ENCODE measurements at places on chromosomes 7 and 10. TPM values are rescaled to one million over a fixed set of nuclear protein-coding genes. Genes with fewer than 3 reads are reported as not detected.
A peak's percentile ranks its signal among the peaks of the same experiment; 100 is the strongest.

- no peak for DNase-seq
These were observed 9.4 kb upstream of the CACUL1 start for GRCh38 chr10:118764195-118764594.

DNA sequence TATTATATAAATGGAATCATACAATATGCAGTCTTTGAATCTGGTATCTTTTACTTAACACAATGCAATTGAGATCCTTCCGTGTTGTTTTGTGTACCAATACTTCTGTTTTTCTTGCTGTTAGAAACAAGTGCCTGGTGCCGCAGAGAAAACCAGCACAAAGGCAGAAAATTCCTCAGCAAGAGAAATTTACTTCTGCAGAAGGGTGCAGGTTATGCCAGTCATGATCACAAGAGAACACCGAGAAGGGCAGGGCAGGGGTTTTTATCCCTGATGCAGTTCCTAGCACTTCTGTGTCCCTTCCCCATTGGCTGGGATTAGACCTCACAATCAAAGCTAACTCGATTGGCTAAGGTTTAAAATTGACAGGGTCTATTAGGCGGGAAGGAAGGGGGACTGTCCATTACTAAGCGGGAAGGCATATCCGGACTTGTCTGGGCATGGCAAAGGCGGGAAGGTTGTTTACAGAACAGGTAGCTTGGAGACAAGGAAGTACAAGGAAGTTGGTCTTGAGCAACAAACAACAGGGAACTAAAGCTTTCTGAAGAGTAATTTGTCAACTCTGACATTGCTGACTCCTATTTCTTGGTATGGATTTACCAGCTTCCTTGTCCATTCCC lies 2.4 kb upstream of the ZNF33B start:
- DNase-seq, result peak; percentile 76

Gene ZPBP
- not detected for total RNA-seq

DNA sequence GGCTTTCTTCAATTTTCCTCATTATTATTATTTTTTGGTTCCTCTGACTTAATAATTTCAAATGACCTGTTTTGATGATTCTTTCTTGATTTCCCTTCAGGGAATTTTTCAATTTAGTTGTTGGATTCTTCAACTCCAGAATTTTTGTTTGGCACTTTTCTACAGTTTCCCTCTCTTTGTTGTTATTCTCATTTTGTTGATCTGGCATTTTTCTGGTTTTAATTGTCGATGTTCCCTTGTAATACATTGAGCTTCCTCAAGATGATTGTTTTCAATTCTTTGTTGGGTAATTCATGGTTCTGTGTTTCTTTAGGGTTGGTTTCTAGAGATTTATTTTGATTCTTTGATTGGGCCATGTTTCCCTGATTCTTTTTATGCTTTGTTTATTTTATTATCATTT lies 67.8 kb upstream of the DNAJC1 start:
- no peak for DNase-seq

GRCh38 chr7:73941836-73942551 lies 81.0 kb downstream of the TMEM270 start:
- no peak for DNase-seq

DNA sequence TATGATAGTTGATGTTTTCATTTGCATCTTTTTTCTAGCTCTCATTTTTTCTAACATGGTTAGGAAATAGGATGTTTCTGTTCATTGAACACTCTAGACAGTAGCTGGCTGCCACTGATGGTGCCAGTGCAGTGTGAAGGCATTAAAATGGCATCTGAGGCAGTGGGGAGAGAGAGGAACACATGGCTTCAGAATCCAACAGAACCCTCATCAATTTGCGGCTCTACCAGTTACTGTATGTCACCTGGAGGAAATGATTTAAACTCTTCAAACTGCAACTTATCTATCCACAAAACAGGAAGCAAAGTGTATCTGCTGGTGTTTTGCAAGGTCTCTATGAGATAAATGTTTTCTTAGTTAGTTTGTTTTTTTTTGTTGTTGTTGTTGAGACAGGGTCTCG lies 305.2 kb upstream of the PRKCQ start:
- no peak for DNase-seq

Gene INA
- 2.3 TPM for total RNA-seq

DNA sequence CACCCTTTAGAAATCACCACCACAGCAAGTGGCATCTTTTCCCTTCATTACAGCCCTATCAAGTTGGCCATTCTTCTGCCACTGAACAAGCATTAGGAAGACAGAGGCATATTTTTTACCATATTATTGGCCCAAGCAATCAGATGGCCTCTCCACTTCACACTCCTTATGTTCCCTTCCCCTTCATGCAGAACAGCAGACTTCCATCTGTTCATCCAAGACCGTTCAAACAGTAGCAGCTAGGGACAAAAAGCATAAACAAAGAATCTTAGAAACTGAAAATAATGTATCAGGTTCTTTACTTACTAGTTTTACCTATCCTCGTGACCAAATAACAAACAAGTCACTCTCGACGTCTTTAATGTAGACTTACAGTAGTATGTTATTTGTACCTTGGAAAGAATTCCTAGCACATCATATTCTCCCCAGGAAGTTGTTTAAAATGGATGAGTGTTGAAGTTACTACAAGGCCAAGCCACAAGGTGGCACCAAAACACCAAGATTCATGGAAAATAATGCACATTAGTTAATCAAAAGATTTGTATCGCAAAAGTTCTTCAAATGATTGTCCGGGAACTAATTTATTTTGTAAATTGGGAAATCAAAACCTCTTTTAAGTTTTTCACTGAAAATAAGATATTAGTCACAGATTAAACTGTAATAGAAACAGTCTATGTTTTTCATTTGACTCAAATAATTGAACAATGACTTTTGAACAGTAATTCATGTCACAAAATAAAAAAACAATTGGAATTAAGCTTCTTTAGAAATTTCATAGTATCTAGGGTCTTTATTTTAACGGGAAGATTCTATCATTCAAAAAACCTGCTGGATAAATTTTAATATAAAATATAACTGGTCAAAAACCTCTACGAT lies 112.1 kb downstream of the VPS41 start:
- DNase-seq, result peak; percentile 70

Gene GALNT17
- 27.4 TPM for total RNA-seq

DNA sequence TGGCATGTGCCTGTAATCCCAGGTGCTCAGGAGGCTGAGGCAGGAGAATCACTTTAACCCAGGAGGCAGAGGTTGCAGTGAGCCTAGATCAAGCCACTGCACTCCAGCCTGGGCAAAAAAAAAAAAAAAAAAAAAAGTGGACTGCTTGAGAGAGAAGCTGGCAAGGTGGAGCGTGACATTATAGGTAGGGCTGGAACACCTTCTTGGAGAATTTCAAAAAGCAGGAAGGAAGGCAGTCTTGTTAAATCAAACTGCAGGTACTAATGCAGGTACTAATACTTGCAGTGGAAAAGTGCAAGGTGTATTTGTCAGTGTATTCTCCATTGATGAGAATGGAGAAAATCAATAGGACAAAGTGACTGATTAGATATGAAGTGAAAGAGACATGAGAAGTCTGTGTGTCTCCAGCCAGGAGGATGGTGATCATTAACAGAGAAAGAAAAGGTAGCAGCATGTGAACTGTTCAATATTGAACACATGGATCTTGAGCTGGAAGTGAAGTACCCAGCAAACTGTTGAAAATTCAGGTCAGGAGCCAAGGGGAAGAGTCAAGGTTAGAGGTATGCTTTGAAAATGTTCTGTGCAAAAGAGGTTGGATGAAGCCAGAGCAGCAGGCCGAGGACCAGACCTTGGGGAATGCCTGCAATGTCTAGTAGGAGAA lies 12.6 kb upstream of the SLC16A12 start:
- DNase-seq, result peak; percentile 60

DNA sequence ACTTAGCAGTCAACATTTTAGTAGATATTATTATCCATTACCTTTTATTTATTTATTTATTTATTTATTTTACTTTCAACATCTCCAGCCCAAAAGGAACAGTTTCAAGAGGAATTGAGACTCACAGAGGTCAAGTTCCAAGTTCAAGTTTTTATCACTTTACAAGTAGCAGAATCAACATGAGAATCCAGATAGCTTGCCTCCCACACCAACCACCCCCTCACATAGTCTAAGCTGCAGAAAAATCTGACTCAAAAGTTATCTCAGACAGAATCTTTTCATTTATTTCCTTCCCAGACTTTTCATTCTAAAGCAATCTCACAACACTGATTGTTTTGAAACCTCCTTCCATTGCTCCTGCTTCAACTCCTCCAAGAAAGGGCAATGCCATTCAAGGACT lies 129.6 kb downstream of the GRM3 start:
- no peak for DNase-seq

Gene PLXDC2
- 13.5 TPM for total RNA-seq

GRCh38 chr7:46202379-46202778 lies 281.3 kb upstream of the IGFBP3 start:
- DNase-seq, result no peak

DNA sequence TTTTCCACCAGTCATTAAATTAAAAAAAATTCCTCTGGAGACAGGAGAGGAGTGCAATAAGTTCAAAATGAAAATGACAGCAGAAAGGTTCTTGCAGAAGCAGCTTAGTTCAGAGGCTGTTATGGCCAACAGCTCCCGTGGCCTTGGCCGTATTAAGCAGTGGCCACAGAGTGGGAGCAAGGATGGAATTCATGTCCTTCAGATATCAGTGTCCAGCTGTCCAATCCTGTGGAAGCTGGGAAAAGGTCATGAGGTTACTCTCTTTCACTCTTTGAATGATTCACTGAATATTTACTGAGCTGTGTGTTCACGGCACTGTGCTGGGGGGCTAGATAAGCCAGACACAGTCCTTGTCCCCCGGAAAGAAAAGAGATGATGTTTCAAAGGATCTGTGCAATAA lies 231.8 kb downstream of the BMPER start:
- no peak for DNase-seq

Gene LRRD1
- total RNA-seq, result not detected

- DNase-seq, result no peak
These were observed 270.6 kb upstream of the PHF14 start for GRCh38 chr7:10703059-10703458.

Gene SH2D4B
- 0.33 TPM for total RNA-seq

GRCh38 chr7:126398851-126399529 lies 853.8 kb downstream of the GRM8 start:
- DNase-seq, result no peak

DNA sequence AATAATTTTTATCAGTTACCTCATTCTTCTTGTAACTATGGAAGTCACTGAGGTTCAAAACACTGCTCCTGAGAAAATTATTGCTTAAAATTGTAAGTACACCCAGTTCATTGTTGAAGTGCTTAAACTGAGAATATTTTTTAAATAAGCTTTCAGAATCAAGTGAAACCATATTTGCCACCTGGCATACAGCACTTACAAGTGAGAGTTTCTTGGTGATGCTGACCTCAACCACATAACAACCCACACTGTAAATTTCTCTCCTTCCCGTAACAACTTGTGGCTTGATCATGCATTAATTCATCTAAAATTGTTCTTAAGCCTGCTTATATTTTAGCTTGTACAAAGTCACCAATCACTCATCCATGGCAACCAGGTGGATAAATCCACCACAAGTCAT lies 34.0 kb downstream of the IMMP2L start:
- DNase-seq, result no peak

DNA sequence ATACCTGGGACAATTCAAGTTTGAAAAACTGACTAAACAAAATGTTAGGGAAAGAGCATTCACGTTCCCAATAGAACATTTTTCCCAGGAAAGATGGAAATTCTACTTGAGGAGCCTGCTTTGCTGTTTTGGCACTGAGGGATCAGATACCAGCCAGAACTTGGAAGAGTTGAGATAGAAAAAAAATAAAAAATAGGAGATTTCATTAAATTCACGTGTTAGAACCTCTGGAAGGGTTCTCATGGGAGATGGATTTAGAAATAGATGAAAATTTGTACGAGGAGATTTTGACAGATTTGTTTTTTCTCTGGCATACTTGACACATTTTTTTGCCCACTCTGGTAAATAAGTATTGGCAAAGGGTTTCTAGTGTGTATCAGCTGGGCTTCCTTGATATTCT lies 63.7 kb downstream of the CELF2 start:
- DNase-seq, result no peak

DNA sequence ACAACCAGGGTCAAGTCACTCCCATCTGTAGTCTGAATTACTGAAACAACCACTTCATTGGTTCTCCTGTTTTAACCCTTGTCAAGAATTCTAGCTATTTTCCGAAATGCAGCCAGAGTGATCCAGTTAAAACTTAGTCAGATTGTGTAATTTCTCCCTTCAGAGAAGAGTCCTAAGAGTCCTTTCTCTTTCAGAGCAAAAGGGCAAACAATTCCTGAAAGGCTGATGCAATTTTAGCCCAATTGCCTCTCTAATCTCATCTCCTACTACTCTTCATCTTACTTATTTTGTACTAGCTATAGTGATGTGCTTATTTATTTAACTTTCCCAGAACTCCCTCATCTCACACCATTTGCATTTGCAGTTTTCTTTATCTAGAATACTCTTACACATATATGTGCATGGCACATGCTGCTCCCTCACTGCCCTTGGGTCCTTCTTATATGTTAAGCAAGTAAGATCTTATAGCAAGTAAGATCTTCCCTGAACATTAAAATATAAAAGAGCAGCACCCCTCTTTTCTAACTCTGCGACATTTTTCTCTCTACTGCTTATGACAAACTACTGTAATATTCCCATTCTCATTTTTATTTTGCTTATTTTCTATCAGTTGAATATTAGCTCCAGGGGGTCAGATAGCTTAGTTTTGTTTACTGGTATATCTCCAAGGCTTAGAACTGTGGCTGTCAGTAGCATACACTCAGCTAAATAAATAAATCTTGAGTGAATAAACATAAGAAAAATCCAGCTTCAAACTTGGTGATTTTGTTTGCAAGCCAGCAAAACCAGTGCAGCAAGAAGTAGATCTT lies 44.6 kb downstream of the HGF start:
- DNase-seq, result no peak

DNA sequence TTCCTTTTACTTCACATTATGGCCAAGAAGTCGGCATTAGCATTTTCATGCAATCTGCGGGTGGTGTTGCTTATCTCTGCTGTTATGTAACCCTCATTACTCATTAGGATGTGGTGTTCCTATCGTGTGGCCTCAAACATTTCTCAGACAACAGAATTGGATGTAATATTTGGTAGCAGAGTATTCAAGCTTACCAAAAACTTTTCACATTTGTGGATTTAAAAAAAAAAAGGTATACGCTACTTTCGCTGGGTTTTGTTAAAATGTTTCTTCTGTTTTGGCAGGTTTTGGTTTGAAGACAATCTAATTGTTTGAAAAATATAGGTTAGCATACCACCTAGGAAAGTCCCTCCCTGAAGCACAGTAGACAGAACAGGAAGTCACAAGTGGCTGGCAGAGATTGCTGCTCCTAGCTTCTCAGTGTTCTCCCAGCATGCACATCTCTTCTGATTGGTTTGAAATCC lies 128.8 kb downstream of the GATA3 start:
- DNase-seq, result no peak

Gene ARHGEF35
- total RNA-seq, result 5.4 TPM

- no peak for DNase-seq
These were observed 95.5 kb downstream of the CELF2 start for GRCh38 chr10:11113156-11113555.

Gene LRGUK
- total RNA-seq, result 0.99 TPM
